ENCODE measurements at places on chromosomes 5 and 9. TPM values are rescaled to one million over a fixed set of nuclear protein-coding genes. Genes with fewer than 3 reads are reported as not detected.

SOX30 gene
- total RNA-seq = 0.13 TPM

PHF24 gene
- total RNA-seq = 0.57 TPM

- peak; percentile 89 for DNase-seq
Measured at GRCh38 chr5:115601701-115602590, at the start of gene TICAM2. TICAM2 (minus strand) TSS chr5:115602479; CDS start chr5:115581256, 21,223 bp downstream.

DNA sequence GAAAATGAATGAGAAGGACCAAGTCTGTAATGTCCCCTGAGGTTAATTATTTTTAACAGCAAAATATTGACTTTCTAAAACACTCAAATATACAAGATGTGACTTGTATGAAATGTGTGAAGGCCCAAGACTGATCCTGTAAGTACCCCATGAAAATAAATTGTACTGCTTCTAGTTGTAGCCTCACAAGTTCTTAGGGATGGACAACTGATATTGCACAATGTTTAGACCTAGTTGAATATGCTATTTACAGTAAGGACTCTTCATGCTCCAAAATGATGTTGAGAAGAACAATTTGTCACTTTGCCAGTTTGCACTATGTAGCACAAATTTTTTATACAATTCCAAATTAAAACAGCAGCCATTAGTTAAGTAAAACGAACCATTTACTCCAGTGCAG is 139.7 kb upstream of the GDNF start:
- no peak for DNase-seq

GRCh38 chr9:37437621-37438020 is 15.1 kb downstream of the GRHPR start:
- peak; percentile 36 for DNase-seq

DNA sequence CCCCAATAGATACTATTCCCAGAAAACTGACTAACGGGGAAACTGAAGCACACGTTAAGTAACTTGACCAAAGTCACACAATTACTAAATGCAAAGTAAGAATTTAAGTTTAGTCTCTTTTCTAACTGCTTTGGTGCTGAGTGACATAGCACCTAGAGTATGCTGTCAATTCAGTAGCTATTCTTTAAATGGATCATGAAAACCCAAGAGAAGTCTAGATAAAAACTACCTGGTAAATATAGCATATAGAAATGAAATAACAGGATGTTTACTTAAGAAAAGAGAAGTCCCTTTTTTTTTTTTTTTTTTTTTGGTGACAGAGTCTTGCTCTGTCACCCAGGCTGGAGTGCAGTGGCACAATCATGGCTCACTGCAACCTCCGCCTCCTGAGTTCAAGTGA is 129.2 kb downstream of the PDE4D start:
- DNase-seq = no peak

DNA sequence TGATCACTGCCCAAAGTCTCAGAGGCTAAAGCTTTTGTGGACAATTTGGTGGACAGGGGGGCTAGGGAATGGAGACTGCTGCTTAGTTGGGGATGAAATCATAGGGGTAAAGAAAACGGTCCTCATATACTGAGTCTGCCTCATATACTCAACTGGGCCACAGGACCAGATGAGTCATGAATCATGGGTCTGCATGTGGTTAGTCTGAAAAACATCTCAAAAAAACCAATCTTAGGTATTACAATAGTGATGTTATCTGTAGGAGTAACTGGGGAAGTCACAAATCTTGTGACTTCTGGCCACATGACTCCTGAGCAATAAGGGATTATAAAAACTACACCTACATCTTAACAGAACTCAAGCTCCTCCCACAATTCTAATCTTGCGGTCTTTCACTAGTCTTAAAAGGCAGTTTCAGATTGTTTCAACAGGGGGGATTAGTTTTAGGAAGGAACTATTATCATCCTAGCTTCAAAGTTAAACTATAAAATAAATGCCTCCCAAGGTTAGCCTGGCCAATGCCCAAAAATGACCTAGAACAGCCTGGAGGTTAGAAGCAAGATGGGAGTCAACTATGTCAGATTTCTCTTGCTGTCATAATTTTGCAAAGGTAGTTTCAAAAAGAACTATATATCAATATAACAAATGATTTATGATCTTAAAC is 17.5 kb downstream of the TMEM161B start:
- no peak for DNase-seq

DNA sequence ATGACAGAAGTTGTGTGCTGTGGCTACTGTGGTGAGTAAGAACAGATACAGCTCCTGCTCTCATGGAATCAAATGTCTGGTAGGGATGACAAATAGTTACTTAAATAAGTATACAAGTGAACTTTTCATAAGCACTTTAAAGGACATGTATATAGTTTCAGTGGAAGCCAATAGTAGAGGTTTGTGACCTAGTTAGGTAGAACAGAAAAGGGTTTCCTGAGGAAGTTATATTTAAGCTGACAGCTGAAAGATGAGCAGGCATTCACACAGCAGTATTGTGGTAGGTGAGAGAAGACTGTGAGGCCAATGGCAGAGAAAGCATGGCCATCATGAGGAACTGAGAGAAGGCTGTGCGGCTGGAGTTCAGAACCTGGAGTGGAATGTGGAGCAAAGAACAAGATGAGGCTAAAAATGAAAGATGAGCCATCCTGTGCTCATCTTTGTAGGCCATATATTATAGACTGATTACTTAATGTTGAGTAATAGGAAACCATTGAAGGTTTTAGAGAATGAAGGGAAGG is 15.4 kb downstream of the FAM174A start:
- DNase-seq = no peak

All from cardiac septum (tissue), 1 donor.